ELF-1 (cell line): ENCODE measurements at places on chromosomes 12 and 14.

DNA sequence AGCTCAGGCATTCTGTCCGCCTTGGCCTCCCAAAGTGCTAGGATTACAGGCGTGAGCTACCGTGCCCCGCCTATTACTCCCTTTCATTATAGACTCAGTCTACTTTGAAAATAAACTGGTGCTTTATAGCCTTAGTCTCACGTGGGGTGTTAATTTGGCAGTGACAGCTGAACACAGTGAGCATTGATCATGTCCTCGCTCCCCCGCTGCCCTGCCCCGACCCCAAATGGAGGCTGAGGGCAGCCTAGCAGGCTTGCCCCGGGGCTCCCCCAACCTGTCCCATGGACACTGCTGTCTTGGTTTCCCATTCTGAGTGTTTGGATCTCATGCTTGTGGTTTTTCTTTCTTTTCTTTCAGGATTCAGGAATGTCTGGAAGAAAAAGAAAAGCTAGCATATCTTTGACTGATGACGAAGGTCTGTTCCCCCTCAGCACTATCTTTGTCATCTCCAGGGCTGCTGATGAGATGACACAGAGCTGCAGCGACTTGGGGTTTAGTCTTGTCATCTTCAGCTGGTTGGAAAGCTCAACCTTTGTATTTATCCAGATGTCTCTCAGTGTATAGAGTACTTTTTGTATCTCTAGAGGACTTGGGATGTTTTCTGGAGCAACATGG lies 42.2 kb downstream of the EP400 start:
- DNase-seq, result no peak

GRCh38 chr12:4268329-4269181 lies 5.0 kb upstream of the CCND2 start:
- peak; percentile 24 for DNase-seq

DNA sequence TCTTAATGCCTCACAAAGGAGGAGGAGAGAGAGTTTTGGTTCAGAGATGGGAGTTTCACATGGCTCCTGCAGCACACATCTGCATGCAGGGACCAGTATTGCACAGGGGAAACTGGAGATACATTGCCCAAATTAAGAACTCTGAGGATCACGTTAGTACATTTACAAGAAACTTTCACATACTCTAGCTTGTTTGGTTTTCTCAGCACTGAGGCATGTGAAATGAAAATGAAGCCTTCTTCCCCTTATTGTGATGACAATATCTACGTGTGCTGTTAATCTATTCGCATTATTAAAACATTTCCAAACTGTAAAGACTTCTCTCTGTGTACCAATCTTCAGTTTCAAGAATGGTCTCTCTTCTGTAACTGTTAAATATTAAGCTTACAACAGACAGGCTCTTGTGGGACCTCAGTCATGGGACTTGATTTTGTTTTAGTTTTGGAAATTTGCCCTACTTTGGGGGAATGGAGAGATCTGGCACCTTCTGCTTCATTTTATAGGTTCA lies 124.7 kb downstream of the DAAM1 start:
- DNase-seq, result no peak

- DNase-seq, result no peak
Observed at GRCh38 chr14:21902561-21903181, 229.1 kb upstream of the OR4E1 start.

- DNase-seq, result no peak
Observed at GRCh38 chr14:24659916-24660570, 26.1 kb upstream of the GZMB start.

- no peak for DNase-seq
Observed at GRCh38 chr14:35405304-35405996, 901 bp upstream of the NFKBIA start.

DNA sequence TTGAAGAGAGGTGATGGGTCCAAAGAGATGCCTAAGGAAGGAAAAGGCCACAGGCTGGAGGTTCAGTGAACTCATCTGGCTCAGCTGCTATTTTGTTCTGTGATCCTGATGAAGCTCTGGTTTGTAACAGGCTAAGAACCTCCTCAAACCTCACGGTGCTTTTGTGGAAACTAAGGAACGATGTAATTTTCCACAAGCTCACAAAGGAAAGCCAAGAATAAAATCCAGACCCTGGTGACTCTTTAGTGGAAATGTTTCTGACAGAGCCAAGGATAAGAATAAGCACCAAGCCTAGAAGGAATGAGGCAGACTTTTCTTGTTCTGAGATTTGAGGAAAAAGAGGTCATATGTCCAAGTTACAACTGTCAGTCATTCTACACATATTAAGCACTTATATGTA lies 93.6 kb downstream of the SLC24A4 start:
- no peak for DNase-seq

DNA sequence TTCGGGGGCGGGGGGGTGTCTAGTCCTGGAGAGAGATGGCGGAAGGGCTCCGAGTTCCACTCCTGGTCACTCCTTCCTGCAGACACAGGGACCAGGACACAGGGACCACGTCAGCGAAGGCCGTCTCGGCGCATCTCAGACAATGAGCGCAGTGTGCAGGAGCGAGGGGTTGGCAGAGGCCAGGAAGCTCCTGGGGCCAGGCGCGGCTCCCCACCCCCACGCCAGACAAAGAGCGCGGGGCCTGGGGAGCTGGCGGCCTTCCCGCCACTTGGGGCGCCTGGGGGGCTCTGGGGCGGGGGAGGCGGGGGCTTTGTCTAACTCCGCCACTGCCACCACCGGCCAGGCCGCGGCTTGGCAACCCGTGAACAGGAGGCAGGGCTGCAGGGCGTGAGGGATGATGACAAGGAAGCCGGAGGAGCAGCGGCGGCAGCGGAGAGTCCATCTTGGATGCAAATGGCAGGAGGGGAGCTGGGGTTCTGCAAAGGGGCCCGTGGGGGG lies 2.2 kb downstream of the CDK2AP1 start:
- peak; percentile 56 for DNase-seq

DNA sequence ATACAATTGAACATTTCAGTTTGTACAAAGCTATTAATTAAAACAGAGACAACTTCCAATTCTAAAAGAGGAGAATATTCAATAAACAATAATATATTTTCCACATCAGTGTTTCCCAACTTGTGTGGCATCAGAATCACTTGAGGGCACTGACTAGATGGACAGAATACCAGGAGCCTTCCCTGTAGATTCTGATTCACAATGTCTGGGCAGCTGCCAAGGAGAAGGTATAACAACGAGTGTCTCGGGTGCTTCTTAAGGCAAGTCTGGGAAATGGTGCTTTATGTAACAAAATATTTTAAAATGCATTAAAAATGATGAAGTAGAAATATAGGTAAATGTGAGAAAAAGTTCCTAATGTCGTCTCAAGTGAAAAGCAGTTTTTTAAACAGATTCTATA lies 26.2 kb downstream of the GALC start:
- no peak for DNase-seq

- no peak for DNase-seq
Observed at GRCh38 chr14:72810201-72810600, 83.7 kb downstream of the DPF3 start.

DNA sequence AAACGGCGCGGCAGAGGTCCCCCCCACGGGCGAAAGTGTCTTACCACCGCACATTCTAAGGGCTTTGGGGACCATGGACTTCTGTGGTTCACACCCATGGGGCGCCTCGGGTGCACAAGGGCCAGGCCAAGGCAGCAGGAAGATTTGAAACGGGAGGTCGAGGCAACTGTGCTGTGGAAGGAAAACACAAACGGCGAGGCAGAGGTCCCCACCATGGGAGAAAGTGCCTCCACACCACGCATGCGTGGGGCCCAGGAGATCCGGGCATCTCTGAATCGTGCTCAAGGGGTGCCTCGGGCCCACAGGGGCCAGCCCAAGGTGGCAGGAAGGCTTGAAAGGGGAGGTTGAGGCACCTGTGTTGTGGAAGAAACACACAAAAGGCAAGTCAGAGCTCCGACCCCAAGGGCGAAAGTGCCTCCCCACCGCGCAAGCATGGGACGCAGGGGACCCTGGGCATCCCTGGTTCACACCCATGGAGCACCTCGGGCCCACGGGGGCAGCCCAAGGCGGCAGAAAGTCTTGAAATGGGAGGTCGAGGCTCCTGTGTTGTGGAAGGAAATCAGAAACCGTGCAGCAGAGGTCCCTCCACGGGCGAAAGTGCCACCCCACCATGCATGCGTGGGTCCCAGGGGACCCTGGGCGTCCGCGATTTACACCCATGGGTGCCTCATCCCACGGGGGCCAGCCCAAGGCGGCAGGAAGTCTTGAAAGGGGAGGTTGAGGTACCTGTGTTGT lies 371.0 kb downstream of the ALG10 start:
- no peak for DNase-seq

DNA sequence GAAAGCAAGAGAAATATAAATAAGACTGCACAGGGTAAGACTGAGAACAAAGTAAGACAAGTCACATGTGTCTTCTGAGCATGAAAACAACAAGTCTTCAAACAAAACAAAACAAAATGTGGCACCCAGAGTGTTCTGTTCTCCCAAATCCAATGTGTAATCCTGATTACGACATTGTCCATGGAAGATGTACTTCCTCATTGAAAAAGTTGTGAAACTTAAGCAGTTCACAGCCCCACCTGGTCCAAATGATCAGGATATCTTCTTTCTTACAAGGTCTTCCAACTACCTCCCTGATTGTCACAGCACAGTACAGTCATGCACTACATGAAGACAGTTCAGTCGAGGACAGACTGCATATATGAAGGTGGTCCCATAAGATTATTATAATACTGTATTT lies 23.3 kb upstream of the NEK9 start:
- DNase-seq, result no peak

DNA sequence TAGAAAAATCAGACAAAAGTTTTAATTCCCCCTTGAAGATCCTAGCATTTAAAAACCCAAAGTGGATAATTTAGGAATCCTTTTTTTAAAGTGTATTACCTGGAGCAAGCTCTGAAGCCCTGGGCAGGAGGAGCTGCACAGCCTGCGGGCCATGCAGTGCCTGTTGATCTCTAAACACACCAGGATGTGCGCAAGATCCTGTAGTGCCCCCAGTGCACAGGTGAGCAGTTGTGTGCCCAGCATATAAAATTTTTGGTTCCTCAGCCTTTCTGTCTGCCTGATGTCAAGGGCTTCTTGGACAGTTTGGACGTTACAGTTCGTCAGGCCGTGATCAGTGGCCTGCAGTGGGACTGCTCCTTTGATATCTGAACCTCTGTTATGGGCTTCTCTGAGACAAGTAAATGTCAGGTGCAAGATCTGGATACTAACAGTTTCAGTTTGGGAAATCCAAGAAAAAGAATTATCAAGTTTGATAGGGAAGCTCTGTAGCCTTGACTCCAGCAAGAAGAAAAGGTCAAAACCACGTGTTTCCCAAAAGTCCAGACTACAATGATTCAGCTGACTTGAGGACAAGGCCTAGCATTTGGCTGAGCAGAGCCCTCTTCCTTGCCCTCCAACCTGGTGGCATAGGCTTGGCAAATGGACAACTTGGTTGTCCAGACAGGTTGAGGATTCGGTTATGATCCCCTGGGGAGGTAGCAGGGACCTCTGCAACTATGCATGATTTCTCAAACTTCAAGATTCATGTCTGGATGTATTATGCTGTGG lies 1.0 kb downstream of the ATXN7L3B start:
- DNase-seq, result peak; percentile 38

- peak; percentile 81 for DNase-seq
Observed at GRCh38 chr14:90495357-90496276, 98.8 kb downstream of the CALM1 start.

DNA sequence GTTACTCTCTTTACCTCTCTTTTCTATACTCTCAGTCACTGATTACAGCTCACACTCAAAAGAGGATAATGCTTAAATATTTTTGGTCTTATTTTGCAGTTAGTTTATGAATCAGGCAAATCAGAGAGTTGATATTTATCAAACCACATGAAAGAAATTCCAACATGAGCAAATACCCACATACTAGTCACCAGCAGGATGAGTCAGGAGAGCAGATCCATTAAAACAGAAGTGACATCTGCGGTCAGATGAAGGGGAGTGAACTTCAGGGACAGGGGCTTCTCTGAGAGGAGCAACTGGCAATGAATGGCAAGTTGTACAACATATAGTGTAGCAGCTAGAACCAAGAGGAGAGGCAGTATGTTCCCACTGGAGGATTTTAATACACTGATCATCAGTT lies 258.7 kb downstream of the SYT10 start:
- no peak for DNase-seq

GRCh38 chr12:6769666-6770065 lies 2.7 kb upstream of the LAG3 start:
- no peak for DNase-seq

GRCh38 chr12:76084863-76085519 lies 506 bp upstream of the NAP1L1 start:
- no peak for DNase-seq

GRCh38 chr14:58699681-58700205 lies 62.0 kb downstream of the DACT1 start:
- DNase-seq, result no peak

GRCh38 chr12:91556909-91557308 lies 374.3 kb upstream of the DCN start:
- DNase-seq, result peak; percentile 9

DNA sequence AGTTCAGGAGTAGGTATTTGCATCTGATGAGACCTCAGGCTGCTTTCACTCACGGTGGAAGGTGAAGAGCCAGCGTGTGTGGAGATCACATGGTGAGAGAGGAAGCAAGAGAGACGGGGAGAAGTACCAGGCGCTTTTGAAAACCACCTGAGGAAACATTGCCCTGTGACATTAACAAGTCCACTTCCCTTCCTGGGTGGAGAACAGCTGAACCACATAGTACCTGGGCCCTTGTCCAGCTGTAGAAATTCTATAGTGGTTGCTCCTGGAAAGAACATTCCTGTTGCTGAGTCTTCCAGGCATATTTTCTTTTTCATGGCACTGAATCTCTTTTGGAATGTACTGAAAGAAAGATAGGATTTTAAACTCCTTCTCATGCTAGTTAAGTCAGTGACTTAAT lies 87.3 kb upstream of the RIN3 start:
- no peak for DNase-seq

DNA sequence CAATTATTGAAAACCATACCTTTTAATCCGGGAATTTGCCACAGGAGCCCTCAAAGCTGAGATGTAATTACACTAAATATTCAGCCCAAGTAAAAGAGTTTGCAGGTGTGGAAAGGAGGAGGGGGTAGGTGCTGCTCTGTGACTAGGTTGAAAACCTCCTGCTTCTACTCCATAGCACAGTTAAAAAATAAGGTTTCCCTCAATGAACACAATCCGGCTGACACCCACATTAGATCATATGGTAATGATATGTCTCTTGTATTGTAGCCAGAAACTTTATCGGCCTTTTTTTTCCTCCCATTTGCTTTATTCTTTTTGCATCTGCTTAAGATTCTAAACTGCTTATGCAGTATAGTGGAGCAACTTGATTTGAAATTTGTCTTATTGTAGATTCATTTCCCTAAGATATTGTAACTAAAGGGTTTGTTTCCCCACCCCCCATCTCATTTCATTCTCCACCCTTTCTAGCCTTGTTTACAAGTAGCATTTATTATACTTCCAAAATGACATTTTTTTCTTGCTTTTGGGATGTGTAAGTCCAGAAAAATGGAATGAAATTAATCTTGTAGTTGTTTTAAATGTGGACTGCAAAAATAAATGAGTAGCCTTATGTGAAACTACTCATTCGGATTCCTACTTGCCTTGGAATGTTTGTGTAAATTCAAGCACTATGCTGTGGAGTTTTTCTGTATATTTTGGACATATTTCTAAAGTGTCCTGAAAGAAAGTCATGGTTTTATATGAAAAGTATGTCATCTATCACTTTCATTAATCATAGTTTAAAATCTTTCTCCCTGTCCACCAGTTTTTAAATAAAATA lies at the start of gene DCN:
DCN (minus strand) TSS at position 182 of the 820 bp plus-strand sequence. CDS start 4,265 bp downstream, outside the sequence.
- no peak for DNase-seq
